Stimulated activated CD8-positive, alpha-beta memory T cell treated with anti-CD3 and anti-CD28 coated beads, Interleukin-4, amount 100 ng/mL, for 24 hours (primary cell): ENCODE measurements at places on chromosomes 5 and 9.

DNA sequence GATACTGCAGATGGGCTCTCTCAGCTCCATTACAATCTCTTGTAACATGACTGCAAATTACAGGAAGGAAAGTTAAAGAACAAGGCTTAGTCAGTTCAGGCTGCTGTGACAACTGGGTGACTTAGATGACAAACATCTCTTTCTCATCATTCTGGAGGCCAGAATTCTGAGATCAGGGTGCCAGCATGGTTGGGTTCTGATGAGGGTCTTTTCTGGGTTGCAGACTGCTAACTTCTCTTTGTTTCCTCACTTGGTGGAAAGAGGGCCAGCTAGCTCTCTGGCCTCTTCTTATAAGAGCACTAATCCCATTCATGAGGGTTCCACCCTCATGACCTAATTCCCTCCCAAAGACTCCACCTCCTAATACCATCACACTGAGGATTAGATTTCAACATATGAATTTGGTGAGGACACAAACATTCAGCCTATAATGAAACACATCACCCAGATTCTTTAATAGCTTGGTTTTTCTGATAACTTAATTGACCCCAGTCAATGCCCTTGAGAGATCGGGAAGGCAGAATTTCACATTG lies 73.6 kb upstream of the MAMDC2 start:
- DNase-seq = no peak

- DNase-seq = no peak
Measured at GRCh38 chr5:52638732-52639131, 149.0 kb upstream of the ITGA1 start.

DNA sequence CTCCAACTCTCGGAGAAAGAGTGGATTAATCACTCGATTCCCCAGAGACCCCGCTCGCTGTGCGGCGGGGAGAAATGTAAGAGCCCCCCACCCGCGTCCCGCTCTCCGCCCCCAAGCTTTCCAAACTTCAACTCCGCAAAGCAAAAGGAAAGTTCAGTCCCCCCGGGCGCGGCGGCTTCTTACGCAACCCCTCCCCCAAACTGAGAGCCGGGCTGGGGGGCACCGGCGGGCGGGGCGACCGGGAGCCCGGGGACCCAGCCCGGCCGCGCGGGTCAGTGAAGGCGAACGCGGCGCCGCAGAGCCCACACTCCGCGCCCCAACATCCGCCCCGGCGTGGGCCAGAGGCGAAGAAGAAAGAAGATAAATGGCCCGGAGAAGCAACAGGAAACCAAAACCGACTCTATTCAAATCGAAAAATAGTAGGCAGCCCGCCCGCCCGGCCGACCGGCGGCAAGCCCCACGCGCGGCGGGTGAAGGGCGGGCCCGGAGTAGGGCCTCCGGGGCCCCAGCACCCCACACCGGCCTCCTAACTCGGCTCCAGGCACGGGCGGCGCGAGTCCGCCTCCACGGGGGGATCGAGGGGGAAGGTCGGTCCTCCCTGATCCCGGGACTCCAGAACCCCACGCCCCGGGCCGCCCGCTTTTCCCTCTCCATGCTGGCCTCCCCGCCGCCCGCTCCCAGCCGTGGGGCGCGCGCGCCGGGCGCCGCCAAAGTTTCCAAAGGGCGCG lies 720 bp downstream of the NOTCH1 start:
- DNase-seq = peak; percentile 55

DNA sequence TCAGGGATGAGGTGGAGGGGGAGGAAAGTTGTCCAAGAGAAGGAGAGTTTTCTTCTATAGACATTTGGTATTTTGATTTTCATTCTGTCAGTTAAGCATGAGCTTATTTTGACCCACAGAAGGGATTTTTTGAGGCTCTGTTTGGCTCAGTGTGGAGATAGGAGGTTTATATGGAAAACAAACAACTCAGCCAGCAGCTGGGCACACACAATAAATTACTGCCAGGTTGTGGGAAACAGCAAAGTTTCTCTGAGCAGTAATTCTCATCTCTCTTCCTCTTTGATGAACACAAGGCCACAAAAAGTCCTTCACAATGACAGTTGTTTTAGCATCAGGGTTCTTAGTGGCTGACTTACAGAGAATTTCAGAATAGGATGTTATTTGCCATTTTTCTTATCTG lies 486.1 kb downstream of the KDM4C start:
- DNase-seq = no peak

- DNase-seq = no peak
Measured at GRCh38 chr9:16318516-16319060, 551.9 kb downstream of the BNC2 start.
